ENCODE measurements at places on chromosomes 13 and 19.

DNA sequence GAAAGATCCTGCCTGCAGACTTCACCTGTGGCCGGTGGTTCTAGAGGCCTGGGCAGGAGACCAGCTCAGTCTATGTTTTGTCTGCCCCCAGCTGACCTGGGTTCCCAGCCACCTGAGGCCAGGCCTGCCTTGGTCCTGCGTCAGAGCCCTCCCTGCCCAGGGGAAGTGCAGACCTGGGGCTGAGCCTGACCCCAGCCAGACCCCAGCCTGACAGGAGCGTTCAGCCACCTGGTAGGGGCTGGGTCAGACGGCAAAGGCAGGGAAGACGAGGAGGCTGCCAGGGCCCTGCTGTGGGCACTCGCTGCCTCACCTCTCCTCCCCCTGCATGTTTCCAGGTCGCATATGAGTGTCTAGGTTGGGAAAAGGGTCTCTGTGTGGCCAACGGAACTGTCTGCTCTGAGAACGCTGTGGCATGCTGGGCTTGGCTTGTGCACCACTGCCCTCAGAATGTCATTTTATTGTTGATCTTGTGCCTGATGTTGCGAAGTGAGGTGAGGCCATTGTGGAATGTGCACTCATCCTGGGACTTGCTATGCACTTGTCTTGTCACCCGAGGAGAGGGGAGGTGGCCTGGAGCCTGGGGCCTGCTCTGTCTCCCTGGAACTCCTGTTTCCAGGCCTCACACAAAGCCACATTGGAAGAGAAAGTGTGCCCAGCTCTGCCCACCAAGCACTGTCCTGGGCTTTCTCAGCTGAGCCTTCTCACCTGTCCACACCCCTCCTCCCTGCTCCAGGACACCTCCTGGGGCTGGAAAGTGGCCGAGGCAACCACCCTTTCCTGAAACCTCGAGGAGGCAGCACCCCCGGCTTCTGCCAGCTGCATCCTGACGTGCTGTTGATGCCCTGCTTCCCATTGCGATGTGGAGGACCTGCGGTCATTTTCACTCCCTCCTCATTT is 15.2 kb upstream of the MCF2L start:
- no peak for DNase-seq

- no peak for DNase-seq
These were observed 5.6 kb upstream of the SYDE1 start for GRCh38 chr19:15101479-15102082.

DNA sequence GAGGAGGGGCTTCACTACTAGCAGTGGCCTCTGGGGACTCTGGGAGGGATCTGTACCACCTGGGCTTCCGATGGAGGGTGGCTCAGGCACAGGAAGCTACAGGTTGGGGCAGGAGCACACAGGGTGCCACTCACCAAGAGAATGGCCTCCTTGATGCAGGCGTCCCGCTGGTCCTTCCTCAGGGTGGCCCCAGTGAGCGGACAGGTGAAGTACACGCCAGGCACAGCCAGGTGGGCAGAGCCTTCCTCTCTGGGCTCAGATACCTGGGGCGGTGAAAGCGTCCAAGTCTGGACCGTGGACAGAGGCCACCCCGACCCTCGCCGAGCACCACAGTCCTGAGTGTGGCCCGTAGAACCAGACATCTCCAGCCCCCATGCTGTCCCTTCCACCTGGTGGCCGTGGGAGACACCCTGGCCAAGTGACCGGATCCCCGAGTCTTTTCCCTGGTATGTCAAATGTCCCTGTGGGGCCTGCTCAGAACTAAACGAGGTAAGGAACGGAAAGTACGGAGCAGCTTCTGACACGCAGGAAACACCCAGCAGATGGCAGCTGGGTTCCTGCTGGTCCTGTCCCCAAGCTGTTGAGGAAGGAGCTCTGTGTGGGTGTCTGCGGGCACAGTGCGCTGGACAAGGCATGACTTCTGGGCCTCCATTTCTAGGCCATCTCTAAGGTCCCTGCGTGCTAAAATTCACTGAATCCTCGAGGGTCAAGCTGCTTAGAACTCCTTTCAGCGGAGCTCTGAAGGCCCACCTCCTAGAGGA is 5.2 kb downstream of the UBXN6 start:
- no peak for DNase-seq

DNA sequence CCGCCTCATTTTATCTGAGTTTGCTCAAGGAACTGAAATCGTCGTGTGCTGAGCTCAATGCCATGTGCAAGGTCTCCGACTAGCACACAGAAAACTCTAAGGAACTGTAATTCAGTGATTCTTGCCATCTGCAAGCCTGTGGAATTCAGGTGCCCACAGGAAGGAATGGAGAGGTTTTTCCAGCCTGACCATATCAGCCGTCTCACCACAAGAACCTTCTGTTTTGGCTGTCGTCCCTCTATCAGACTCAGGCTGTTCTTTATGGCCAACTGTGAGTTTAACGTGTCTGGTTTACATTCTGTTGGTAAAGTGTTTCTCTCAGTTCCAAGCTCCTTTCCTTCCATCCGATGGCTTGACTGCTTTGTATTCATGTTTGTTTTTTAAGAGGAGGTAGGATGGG is 293.5 kb downstream of the SPRY2 start:
- DNase-seq: no peak

DNA sequence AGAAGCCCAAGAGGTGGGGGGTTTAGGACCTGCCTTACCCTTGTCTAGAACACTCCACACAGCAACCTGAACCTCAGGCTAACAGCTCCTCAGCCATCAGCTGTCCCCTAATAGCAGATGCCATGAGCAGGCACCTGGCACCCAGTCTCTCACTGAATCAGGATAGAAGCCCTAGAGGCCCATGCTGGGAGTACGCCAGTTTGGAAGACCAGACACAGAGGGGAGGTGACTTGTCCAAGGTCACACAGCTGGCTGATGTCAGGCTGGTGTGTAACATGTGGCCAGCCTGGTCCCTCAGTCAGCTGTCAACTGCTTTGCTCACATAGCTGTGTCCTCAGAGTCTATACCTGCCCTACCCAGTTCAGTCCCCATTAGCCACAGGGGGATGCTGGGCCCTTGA is 12.8 kb upstream of the SAMD1 start:
- DNase-seq: no peak

Measured in H54 (cell line).